ENCODE measurements at places on chromosomes 12 and 14. TPM values are rescaled to one million over a fixed set of nuclear protein-coding genes. Genes with fewer than 3 reads are reported as not detected.

The RBMS2 gene
- total RNA-seq: 12.5 TPM

The SCNN1A gene
- total RNA-seq: not detected

The RNF212B gene
- not detected for total RNA-seq

The MDP1 gene
- 9.9 TPM for total RNA-seq

The PLEKHG7 gene
- total RNA-seq: 0.52 TPM

The VRTN gene
- not detected for total RNA-seq

The SLC15A5 gene
- not detected for total RNA-seq

The LTBP2 gene
- total RNA-seq: 12.0 TPM

The SPTB gene
- 312 TPM for total RNA-seq
